Inflammatory macrophage treated with lipopolysaccharide for 1 hour (primary cell): ENCODE measurements at places on chromosomes 13 and 19.

- DNase-seq = peak; percentile 38
Measured at GRCh38 chr13:36297366-36298338, at the start of gene CCDC169. Gene CCDC169, minus strand, starts transcription at chr13:36297814. Its CDS starts 95 bp downstream, at chr13:36297719.

DNA sequence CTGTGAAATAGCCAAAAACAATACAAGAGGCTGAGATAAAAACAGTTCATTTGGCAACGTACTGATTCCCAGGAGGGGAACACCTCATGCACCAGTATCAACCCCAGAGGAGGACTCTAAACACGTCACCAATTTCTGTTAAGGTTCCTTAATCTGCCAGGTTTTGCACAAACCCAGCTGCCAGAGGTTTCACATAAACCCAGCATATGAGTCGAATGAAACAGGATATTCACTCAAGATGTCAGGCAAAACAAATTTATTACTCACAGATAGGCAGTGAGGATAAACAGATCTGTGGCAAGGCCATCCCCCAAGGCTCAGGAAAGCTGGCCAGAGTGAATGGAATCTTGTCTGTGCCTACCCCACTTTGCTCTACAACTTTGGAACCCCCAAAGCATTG is 210.9 kb downstream of the GPC5 start:
- DNase-seq = no peak

DNA sequence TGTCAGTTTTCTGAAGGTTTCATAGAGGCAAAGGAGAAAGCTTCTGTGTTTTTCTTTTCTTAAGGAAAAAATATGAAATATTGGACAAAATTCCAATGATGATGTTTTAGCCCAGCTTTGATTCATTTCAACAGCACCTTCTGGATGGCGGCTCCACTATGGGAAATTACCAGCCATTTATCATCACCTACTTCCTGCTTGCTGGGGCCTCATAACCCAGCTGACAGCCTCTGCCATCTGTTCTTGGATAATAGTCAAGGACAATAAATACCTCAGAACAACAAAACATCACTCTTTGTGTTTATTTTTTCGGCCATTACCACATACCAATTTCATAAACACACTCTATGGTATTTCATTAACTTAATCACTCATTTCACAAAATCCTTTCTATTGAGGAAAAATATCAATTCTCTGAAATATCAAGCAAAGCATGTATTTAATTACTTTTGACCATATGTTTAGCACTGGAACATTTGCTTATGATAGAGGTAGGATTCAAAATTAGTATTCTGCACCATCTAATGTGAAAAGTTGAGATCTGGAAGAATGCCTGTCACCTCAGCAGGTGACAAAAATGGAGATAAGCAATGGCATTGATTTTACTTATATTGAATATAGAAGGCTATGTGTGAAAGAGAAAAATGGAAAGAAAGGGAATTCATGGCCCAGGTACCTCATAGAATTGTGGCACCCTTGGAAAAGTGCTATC is 629.7 kb downstream of the LIG4 start:
- no peak for DNase-seq

GRCh38 chr13:20696073-20696472 is 7.4 kb upstream of the IL17D start:
- DNase-seq = no peak

GRCh38 chr19:9791552-9792205 is 23.1 kb upstream of the ZNF846 start:
- DNase-seq = peak; percentile 94

- peak; percentile 5 for DNase-seq
Measured at GRCh38 chr13:52669677-52670076, 17.0 kb downstream of the SUGT1 start.

- DNase-seq = peak; percentile 61
Measured at GRCh38 chr19:46984077-46985010, 35.3 kb upstream of the NPAS1 start.

GRCh38 chr19:1533510-1534150 is 9.8 kb downstream of the PLK5 start:
- no peak for DNase-seq

GRCh38 chr19:19348266-19348665 is 27.6 kb downstream of the MAU2 start:
- no peak for DNase-seq
